Mesothelial cell of epicardium (in vitro differentiated cells): ENCODE measurements at places on chromosomes 6 and 20. TPM values are rescaled to one million over a fixed set of nuclear protein-coding genes. Genes with fewer than 3 reads are reported as not detected.

- no peaks in the 10 kb centered on the region for H3K36me3 ChIP-seq
- H3K4me1 ChIP-seq = no peaks in the 10 kb centered on the region
- H3K27ac ChIP-seq = no peak overlapping the region
- no peak overlapping the region for H3K4me3 ChIP-seq
- H3K27me3 ChIP-seq = peaks cover 41% of the 10 kb centered on the region
These were observed 52.1 kb downstream of the IRF4 start for GRCh38 chr6:443621-444159.

DNA sequence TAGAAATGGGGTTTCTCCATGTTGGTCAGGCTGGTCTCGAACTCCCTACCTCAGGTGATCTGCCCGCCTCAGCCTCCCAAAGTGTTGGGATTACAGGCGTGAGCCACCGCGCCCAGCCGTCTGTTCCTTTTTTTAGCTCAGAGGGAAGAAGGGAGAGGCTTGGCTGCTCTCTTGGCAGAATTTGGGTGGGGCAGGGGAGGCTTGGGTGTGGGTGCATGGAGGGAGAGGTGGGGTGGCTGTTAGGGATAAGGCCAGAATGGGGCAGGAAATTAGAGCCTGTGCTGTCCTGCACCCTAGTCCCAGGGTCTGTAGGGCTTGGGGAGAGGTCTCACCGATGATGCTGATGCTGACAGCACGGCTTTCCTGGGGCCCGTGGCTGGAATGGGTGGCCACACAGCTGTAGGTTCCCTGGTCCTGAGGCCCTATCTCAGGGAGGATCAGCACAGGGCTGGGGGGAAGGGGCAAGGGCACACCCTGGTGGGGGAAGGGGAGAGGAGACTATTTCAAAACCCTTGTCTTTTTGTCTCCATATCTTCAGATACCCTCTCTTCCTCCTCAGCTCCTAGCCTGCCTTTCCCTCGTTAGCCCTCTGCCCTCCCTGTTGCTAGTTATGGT lies 2.0 kb downstream of the AGER start:
- H3K4me3 ChIP-seq = no peak overlapping the region
- peaks cover 46% of the 10 kb centered on the region for H3K4me1 ChIP-seq
- peaks cover 21% of the 10 kb centered on the region for H3K36me3 ChIP-seq
- H3K27me3 ChIP-seq = no peaks in the 10 kb centered on the region
- no peak for DNase-seq

- H3K36me3 ChIP-seq = no peaks in the 10 kb centered on the region
- H3K27ac ChIP-seq = peak overlapping the region; percentile 65
- peaks cover 11% of the 10 kb centered on the region for H3K27me3 ChIP-seq
- H3K4me3 ChIP-seq = no peak overlapping the region
- DNase-seq = peak; percentile 61
- H3K4me1 ChIP-seq = peaks cover 29% of the 10 kb centered on the region
These were observed 67.2 kb upstream of the TBC1D7 start for GRCh38 chr6:13395272-13396237.

DNA sequence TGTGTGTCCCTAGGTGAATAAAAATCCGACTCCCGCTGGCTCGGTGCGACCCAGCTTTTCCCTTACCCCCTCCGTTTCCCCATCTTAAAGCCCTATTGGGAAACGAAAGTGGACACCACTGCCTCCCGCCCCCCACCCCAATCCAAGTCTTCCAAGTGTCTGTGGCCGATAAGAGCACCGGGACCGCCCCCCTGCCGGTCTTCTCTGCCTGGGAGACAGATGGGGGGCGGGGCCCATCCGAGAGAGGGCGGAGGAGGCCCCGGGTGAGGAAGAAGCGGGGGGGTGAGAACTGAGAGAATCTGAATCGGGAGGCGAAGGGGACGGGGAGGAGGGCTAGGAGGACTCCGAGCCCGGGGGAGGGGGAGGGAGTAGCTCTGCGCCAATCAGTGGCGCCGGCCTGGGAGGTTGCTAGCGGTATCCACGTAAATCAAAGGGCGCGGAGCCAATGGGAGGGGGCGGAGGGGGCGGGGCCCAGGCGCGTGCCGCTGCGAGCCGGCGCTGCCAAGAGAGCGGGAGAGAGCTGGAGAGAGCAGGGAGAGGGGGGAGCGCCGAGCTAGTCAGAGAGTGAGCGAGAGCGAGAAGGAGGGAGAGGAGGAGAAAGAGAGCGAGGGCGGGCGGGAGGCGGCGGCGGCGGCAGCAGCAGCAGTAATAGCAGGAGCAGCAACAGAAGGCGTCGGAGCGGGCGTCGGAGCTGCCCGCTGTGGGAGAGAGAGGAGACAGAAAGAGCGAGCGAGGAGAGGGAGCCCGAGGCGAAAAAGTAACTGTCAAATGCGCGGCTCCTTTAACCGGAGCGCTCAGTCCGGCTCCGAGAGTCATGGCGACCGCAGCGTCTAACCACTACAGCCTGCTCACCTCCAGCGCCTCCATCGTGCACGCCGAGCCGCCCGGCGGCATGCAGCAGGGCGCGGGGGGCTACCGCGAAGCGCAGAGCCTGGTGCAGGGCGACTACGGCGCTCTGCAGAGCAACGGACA lies at the start of gene POU3F2:
Gene POU3F2, plus strand, starts transcription at position 515 of the 972 bp plus-strand sequence. Its CDS starts 300 bp downstream, at position 815.
- H3K4me3 ChIP-seq = peak within 1 kb of the TSS; percentile 68
- H3K4me1 ChIP-seq = peaks cover 37% of the 10 kb centered on the region
- peak; percentile 82 for DNase-seq
- H3K36me3 ChIP-seq = no peaks in the 10 kb centered on the region
- H3K27me3 ChIP-seq = peaks cover 96% of the 10 kb centered on the region
- H3K27ac ChIP-seq = peak within 1 kb of the TSS; percentile 37

GRCh38 chr6:17492350-17492749 lies 99.0 kb downstream of the CAP2 start:
- no peak for DNase-seq
- no peak overlapping the region for H3K4me3 ChIP-seq
- peaks cover 8% of the 10 kb centered on the region for H3K4me1 ChIP-seq
- H3K36me3 ChIP-seq = peaks cover 5% of the 10 kb centered on the region

- DNase-seq = no peak
- no peaks in the 10 kb centered on the region for H3K4me1 ChIP-seq
- no peak overlapping the region for H3K27ac ChIP-seq
- no peaks in the 10 kb centered on the region for H3K27me3 ChIP-seq
- H3K36me3 ChIP-seq = no peaks in the 10 kb centered on the region
These were observed 240.9 kb upstream of the RREB1 start for GRCh38 chr6:6866656-6867403.

DNA sequence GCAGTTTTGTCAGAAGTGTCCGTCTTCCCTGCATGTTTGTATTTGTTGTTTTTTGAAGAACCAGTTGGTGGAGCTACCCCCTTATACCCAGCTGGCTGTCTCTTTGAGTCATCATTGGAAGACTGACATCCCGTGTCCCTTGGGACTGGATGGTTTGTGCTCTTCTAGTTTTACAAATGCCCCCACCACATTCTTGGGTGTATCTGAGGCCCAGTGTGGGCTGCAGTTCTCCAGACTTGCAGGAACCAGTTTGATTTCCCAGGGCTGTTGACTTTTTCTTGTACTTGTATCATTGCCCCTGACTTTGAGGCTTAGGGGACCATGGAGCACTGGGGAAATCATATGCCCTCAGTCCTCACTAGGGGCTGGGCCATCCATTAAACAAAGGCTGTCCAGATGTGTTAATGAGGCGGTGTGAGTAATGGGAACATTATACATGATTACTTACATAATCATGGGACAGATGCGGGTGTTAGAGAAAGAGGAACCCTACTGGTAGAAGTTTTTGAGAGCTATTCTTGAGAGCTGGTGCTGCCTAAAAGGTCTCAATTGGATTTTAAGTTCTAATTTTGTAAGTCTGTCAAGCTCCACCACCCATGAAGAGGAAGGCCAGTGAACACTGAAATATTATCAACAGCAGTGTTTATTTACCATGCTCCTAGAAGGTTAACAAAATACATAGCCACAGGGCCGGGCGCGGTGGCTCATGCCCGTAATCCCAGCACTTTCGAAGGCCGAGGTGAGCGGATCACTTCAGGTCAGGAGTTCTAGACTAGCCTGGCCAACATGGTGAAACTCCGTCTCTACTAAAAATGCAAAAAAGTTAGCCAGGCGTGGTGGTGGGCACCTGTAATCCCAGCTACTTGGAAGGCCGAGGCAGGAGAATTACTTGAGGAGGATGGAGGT lies 8.5 kb downstream of the JARID2 start:
- H3K27ac ChIP-seq = no peak overlapping the region
- no peaks in the 10 kb centered on the region for H3K36me3 ChIP-seq
- H3K4me1 ChIP-seq = peaks cover 68% of the 10 kb centered on the region
- no peak for DNase-seq

Gene PAK5
- 0.36 to 0.54 TPM (median 0.42 TPM) in 3 replicates for total RNA-seq

Gene LPIN3
- total RNA-seq = 19.3 to 21.3 TPM (median 20.8 TPM) in 3 replicates

Gene HLA-DQA1
- not detected in 3 replicates for total RNA-seq
